ENCODE measurements at places on chromosomes 5 and 9. TPM values are rescaled to one million over a fixed set of nuclear protein-coding genes. Genes with fewer than 3 reads are reported as not detected.

GRCh38 chr5:87829217-87829551 is 416.5 kb upstream of the CCNH start:
- no peak for DNase-seq

GRCh38 chr5:157328277-157328912 is 62.5 kb downstream of the CYFIP2 start:
- DNase-seq = peak; percentile 81

Gene PIP5K1B
- not detected for total RNA-seq

Gene C9orf50
- total RNA-seq = not detected

GRCh38 chr9:29648601-29649000 is 2075.3 kb upstream of the C9orf72 start:
- DNase-seq = no peak

Gene MEGF10
- not detected for total RNA-seq

GRCh38 chr9:14962193-14962882 is 52.1 kb upstream of the FREM1 start:
- DNase-seq = no peak

Gene PARP8
- total RNA-seq = 8.2 TPM

Gene PCDHAC1
- not detected for total RNA-seq

Gene SIT1
- not detected for total RNA-seq

DNA sequence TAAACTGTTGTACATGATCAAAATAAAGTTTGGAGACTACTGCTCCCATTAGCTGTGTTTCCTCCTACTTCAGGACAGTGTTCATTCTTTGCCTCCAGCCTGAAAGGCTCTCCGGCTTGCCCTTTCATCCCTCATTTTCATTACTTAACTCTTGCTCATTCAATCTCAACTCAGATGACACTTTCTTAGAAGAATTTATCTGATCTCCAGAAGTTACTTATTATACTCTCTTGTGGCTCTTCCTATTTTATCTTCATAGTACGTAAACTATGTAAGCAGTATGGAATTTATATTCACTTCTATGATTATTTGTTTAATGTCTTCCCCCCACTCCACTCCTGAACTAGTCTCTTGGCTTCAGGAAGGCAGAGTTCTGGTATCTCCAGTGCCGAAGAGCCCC is 1737.9 kb upstream of the C9orf72 start:
- no peak for DNase-seq

- no peak for DNase-seq
These were observed 27.8 kb downstream of the UBE2D2 start for GRCh38 chr5:139588962-139589361.

Gene GALNT12
- total RNA-seq = 2.5 TPM

Gene GBGT1
- 1.8 TPM for total RNA-seq

Gene CCNI2
- not detected for total RNA-seq

- DNase-seq = no peak
These were observed 363 bp downstream of the ZNF454 start for GRCh38 chr5:178941361-178941760.
